ENCODE measurements at places on chromosomes 2 and 18.
A peak's percentile ranks its signal among the peaks of the same experiment; 100 is the strongest.

GRCh38 chr2:71880846-71881610, 266.6 kb downstream of the CYP26B1 start:
- no peak for DNase-seq

- no peak for DNase-seq
These were observed 63.0 kb upstream of the CPO start for GRCh38 chr2:206876216-206876860.

DNA sequence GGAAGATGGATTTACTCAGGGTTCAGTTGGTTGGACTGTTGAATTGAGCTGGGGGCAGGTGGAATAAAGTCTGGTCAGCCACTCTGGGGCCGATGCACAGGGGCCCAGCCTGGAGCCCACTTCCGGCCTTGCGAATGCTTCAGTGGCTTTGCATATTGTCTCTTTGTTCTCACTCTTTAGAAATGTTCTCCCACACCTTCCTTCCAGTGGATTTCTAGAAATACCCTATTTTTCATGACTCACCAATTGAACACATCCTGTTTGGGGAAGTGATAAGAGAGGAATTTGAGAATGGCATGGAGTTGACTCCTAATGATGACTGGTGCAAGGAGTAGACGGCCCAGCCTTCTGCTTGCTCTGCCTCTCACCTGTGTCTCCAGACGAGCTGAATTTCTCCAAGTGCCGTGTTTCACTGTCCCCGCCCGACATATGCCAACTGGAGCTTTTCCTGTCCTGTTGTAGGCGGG, 28.1 kb downstream of the ASAP2 start:
- no peak for DNase-seq

DNA sequence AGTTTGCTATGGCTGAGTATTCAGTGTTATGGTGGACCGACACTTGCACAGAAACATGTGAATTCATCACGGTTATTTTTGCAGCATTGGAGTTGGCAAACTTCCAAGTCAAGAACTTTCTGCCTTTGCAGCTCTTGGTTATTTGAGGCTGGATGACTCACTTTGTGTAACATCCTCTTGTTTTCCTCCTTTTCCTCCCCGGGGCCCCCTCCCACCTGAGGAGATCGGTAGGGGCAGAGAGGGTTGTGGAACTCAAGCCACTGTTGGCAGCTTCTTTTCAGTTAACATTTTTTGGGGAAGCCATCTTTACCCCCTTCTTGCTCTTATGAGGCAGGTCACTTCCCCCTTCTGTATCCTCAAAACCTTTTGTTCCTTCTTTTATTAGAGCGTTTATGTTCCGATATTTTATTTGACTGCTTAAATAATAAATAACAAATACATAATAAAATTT, 48.6 kb downstream of the DDX1 start:
- no peak for DNase-seq

DNA sequence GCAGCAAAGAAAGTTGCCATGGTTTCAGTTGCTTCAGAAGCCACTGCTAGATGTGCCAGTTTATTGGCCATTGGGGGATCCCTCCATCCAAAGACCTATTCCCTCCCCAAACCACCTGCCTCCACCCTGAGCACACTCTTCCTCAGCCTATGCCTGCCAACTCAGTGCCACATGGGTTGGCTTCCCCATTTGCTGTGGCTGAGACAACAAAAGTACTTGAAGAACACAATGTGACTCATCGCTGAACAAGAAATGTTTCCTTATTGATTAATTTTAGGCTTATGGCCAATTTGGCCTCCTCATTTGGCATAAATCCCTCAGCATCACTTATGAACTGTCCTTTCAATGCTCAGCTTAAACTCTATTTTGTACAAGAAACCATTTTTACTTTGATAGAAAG, 215.9 kb downstream of the TMEM247 start:
- DNase-seq = no peak

DNA sequence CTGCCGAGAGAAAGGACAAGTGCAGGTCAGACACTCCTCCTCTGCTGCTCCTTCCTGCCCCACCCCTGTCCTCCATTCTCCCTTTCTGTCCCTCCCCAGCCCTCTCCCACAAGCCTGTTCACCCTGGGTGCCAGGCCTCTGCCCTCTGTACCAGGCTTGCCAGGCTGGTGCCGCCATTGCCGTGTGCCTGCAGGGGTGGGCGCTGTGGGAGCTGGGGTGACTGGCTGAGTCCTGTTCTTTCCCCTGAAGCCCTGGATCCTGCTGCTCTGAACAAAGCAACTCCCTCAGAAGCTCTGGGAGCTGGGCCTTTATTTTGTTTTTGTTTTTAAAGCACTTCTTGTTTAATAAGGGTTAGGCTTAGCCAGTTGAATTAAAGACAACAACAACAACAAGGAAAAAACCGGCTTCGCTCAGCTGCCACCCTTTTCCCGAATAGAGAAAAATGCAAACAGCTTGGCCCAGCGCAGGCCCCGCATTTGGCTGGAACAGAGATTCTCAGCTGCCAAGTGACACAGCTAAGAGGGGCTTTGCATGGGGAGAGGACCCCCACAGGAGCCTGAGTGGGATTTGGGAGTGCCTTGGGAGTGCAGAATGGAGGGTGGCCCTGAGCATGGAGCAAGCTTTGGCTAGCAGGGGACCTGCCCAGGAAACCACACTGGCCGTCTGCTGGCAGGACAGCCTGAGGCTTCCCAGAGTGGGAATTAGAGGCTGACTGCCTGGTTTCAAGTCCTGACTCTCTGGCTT, 9.1 kb downstream of the PCARE start:
- DNase-seq = no peak

GRCh38 chr2:68318914-68319397, 793 bp downstream of the CNRIP1 start:
- DNase-seq = no peak

- DNase-seq = no peak
These were observed 72.2 kb downstream of the LNPK start for GRCh38 chr2:175929850-175930249.

- no peak for DNase-seq
These were observed 2008.4 kb upstream of the PIK3C3 start for GRCh38 chr18:39946623-39947061.

DNA sequence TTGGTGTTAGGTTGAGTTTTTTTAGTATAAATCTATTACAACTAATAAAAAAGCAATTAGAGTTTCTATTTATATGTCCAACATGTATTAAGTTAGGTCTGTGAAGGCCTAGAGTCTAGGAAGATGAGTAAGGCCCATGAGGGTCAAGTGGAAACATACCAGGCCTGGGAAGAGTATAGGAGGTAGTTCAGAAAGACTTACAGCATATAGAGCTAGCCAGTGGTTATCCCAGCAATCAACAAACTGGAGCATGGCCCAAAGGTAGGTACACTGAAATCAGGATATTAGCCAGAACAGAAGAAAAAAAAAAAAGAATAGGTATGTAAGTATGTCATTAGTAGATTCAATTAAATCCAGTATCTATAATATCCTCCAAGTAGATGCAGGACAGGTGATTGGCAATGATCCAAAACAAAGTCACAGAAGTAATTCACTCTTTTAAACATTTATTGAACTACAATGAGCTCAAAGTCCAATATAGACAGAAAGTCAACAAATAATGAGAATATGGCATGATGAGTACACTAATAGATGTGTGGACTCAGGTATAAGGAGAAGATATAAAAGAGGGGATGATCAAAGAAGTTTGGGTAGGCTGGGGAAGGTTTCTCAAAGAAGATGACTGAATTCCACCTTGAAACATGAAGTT, 70.3 kb downstream of the IKZF2 start:
- no peak for DNase-seq

- DNase-seq = no peak
These were observed 158.3 kb downstream of the GLI2 start for GRCh38 chr2:120893811-120894584.

DNA sequence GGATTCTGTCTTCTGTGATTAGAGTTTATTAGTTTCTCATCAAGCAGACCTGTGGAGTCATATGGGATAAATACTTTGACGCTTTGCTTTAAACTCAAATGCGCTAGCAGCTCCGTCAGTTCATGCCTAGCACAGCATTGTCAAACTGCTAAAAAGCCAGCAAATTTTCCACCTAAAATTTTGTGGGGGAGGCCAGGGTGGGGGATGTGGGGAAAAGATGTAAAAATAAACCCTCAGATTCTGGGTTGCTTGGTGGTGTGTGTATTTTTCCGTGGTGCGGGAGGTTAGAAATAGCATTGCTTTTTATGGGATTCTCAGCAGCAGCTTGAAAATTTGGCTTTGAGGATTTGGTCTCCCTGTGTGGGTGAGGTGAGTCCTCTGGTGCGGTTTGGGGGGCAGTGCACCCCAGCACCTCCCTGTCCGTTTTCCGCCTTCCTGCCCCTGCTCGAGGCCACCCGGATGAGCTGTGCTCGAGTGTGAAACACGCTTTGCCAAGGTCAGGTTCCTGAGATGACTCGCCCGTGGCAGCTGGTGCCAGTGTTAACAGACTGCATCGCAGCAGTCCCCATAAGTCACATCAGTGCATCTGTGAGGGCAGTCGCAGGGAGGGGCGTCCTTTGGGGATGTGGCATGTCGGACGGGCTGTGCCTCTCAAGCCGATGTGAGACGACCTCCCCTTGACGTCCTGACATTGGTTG, 65.9 kb downstream of the LDLRAD4 start:
- peak; percentile 88 for DNase-seq

GRCh38 chr2:230738391-230738811, 25.8 kb downstream of the CAB39 start:
- DNase-seq = no peak

Data from activated CD4-positive, alpha-beta T cell treated with anti-CD3 and anti-CD28 coated beads, Interleukin-2, Interleukin-6, amounts not matched to agents 100 ng/mL and 50 ng/mL, durations not matched to agents 16 hours and 8 hours (primary cell).